GDM1 (cell line): ENCODE measurements at places on chromosomes 2 and 18.

DNA sequence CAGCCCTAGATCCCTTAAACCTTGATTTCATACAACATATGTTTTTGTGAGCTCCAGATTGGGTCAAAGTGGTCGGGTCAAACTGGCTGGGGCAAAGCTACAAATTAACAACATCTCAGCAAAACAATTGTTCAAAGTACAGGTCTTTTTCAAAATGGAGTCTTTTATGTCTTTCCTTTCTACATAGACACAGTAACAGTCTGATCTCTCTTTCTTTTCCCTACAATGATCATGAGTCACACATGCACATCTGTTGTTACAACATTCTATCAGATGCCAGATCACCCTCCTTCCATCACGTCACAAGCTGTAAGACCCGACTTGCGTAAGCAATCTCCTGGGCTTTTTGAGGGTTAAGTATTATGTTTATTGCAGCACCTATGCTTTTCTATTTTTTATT, 55.1 kb downstream of the RHOB start:
- DNase-seq, result no peak

GRCh38 chr2:136029149-136029548, 43.7 kb upstream of the DARS1 start:
- DNase-seq, result no peak

GRCh38 chr18:8754995-8755960, 49.9 kb downstream of the MTCL1 start:
- DNase-seq, result no peak

DNA sequence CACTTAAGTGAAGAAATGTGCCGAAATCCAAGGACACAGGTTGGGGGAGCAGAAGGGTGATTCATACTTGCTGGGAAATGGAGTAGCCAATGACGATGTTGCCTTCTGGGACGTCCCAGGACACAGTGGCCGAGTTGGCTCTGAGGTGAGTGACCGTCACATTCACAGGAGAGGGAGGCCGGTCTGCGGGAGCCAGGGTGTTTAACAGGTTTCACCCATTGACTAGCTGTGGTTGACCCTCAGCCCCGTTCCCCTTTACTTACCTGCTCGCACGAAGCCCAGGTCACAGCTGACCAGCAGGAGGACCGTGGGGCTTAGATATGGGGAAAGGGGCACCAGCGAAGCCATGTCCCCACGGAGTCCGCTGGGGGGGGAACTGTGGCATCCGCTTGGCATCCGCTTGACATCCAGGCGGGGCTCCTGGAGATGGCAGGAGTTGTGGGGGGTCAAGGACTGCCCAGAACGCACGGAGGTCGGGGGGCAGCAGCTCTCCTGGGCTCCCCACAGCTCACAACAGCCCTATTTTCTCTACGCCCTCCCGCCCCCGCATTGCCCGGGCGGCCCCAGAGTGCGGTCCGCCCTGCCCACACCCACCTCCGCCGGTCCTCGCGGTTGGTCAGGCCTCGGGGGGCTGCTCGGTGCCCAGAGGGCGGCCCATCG, 586 bp downstream of the FNDC4 start:
- no peak for DNase-seq

GRCh38 chr2:226313060-226313459, 486.6 kb downstream of the IRS1 start:
- DNase-seq, result no peak

DNA sequence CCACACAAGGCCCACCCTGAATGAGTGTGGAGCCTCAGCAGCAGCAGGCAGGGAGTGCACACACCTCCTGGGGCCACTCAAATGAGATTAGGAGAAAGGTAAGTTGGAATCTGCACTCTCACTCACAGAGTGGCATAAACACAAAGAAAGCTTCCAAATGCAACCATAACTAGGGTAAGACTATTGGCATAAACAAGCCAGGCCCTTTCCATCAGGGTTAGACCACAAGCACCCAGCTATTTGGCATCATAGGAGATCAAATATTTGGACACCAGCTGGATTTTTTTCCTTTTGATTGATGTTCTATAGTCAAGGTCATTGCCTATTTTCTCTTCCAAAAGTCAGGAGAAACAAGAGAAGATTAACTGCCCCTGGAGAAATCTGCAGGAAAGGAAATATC, 471.5 kb downstream of the TXNL1 start:
- DNase-seq, result no peak

GRCh38 chr2:170101789-170102188, 76.2 kb upstream of the MYO3B start:
- no peak for DNase-seq

DNA sequence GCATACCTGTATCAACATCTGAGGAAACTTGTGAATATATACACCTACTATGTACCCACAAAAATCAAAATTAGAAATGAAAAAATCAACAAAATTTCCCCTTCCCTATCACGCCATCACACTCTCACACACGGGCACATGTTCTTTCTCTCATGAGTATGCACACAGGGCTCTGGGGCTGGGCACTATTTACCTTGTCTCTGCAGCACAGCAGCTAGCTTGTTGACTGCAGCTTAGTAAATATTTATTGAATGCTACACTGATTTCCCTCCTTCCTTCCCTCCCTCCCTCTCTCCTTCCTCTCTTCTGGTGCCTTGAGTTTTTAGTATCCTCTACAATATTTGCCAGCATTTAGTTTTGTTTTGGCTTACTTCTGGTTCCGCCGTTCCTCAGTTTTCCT, 182.7 kb upstream of the LHCGR start:
- DNase-seq, result no peak

DNA sequence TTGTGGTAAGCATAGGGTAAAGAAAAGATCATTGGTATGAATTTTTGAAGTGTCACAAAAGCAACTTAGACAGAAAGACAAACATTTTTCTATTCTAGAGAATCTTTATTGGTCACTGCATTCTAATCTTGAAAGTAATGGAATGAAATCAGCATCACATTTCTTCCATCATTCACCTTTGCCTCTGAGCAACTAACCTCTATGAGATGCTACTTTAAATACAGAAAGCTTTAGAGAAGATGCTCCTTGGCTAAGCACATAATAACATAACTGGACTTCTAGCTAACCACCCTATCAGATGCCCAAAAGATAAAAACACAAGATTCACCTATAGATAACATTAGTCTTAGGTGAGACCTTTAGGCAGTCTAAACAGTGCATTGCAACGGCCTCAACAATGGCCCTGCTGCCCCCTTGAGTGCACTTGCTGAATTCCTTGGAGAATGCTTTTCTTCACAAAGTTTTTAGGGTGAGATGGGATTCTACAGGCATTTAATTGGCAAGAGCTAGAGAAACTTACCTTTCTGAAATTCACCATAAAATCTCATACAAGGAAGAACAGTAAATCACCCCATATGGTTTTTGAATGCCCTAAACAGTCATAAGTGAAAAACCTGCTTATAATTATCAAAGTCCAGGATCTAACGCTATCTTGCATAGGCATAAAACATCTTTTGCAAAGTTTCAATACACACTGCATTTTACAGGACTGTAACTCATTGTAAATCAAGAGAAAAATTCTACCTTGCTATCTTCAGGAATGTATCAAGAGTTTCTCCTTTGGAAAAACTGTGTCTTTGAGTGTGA, 791.3 kb upstream of the CHAC2 start:
- DNase-seq, result no peak

GRCh38 chr2:234986390-234986789, 34.6 kb downstream of the SH3BP4 start:
- no peak for DNase-seq

- DNase-seq, result no peak
These were observed 34.0 kb upstream of the TAF4B start for GRCh38 chr18:26192233-26192632.

GRCh38 chr18:60082790-60083189, 183.0 kb downstream of the PMAIP1 start:
- DNase-seq, result no peak

GRCh38 chr2:113370478-113371091, 66.9 kb upstream of the ZNG1B start:
- no peak for DNase-seq

GRCh38 chr2:151691631-151692030, 42.6 kb downstream of the NEB start:
- DNase-seq, result no peak

- DNase-seq, result no peak
These were observed 67.9 kb downstream of the PPP4R1 start for GRCh38 chr18:9546468-9546867.

GRCh38 chr2:37892436-37893114, 32.5 kb upstream of the RMDN2 start:
- peak; percentile 57 for DNase-seq

GRCh38 chr2:30332791-30333453, 101.6 kb downstream of the LBH start:
- no peak for DNase-seq

DNA sequence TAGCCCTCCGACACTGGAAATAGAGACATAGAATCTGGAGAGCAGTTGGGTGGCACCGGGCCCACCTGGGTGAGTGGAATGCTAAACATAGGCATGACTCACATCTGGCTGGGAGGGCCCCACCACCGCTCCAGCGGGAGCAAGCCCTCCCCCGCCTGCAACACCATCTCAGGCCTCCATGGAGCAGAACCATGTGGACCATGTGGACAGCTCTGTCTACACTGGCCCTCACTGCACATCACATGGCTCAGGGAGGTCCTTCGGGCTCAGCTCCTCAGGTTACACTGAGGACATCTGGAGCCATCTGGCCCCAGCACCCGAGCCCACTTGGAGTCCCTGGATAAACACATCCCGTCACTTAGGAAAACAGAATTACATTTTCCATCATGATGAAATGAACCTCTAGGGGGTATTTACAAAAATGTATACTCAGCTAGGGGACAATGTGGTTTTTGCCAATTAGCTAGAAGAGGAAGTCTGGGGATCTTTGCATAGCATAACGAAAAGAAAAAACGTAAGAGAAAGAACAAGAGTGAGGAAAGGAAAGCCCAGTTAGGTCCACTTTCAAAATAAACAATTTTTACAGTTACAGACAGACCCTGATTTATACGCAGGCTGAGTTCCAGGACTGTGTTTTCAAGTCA, 30.7 kb upstream of the MLPH start:
- DNase-seq, result no peak

DNA sequence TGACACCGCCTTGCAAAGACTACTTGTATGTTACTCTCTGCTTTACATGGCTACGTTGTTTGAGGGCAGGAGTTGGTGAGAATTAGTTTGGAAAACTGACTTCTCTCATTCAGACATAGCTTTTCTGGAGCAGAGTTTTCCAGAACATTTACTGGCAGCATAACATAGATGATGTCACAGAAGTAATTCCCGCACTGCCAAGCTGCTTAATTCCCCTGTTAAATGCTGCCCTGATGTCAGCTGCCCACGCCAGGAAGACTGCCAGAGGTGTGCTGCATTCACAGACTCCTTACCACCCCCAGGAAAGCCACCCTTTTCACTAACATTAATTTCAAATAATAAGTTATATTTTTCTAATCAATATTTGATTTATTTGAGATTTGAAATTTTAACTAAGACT, 24.7 kb upstream of the PTPN2 start:
- no peak for DNase-seq

- DNase-seq, result no peak
These were observed 41.8 kb upstream of the NAB1 start for GRCh38 chr2:190607014-190607597.

GRCh38 chr18:53382870-53383269, 841.6 kb downstream of the MBD2 start:
- DNase-seq, result no peak

DNA sequence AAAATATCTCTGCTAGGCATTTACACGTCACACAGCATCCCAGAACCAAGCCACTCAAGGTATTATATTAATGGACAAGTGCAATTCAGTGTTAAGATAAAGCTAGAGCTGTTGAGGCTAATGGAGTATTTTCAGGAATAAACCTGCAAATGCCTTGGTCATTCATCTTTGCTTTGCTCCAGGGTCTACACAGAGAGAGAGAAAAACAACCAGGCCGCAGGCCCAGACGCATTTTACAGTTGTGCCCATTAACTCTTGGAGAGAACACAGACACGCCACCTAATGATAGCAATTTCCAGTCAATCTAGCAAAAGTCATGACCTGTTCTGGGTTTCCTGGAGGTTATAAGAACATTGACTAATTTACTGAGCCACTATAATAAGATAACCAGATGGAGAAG, 829.3 kb downstream of the LRRTM4 start:
- DNase-seq, result no peak

DNA sequence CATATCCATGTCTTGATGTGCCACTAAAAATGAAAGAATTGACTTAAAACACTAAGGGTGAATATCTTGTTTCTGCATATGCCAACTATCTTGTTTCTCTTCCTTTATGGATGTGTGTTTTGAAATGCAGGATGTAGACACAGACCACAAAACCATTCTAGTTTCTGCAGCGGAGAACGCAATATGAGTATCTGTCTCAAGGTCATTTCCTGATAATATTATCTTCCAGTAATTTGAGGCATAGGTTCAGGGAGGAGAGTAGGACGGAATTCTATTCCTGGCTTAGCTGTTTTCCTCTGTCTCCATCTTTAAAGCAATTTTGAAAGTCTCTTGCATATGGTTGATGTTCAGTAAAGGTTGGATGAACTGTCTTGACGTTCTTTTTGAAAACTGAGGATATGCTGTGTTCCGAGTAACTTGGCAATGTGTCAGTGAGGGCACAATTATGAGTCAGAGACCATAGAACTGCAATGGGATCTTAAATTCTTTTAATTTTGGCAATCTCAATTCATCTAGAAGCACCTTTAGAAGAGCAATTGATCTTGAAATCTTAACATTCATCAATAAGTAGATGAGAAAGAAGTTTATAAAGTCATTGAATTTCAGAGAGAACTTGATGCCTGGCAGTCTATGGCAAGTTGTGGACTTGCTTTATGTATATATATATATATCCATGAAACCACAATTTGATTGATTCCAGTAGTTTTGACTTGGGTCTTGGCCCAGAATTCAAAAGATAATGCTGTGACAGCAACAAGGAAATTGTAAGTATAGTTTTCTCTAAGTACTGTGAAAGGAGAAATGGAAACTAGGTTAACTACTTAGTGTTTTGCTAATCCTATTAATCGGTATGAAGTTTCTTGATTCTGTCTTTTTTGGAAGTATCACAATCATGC, 24.8 kb downstream of the RAB27B start:
- peak; percentile 54 for DNase-seq

GRCh38 chr18:31658670-31659575, 25.5 kb downstream of the B4GALT6 start:
- DNase-seq, result peak; percentile 45

DNA sequence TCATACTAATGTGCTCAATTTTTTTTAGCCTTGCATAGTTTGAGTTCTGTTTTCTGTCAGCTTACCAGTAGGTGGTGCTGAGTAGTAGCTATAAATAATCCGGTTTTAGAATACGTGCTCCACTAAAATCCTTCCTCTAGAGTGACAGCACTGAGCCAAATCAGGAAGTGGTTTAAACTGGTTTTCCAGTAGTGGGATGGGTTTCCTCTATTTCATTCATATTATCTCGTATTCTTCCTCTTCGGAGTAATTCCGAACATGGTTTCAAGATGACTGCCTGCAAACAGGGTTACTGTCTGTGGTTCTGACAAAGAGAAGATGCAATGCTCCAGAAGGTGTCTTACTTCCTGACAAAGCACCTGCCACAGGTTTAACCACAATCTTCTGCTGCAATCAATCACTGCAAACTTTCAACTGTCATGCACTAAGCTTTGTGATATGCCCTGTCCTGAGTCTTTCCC, 496.9 kb upstream of the VRK2 start:
- peak; percentile 62 for DNase-seq
